ENCODE measurements at places on chromosomes 6 and 20.

GRCh38 chr20:58131551-58132142 lies 96.8 kb downstream of the ANKRD60 start:
- no peak for DNase-seq

GRCh38 chr6:22476811-22477390 lies 92.5 kb upstream of the HDGFL1 start:
- DNase-seq: no peak

GRCh38 chr6:136607932-136608772 lies 57.9 kb upstream of the MAP7 start:
- DNase-seq: peak; percentile 64

- DNase-seq: no peak
Measured at GRCh38 chr20:59633656-59634251, 29.4 kb downstream of the PHACTR3 start.

DNA sequence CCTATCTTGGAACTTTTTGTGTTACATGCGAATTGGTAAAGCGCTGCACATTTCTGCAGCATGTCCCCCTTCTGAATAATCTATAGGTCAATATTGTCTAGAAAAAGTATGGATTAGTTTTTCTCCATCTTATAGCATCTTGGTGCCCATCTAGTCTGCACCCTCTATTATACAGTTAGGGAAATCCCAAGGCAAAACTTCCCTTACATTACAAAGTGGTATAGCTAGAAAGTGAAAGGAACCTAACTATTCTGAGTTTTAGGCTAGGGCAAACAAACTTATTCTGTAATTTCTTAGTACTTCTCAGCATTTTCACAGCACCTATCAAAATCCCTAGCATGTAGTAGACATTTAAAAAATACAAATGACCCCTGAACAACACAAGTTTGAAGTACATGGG lies 133.5 kb upstream of the CCDC28A start:
- no peak for DNase-seq

- DNase-seq: no peak
Measured at GRCh38 chr20:9129756-9130155, 60.9 kb downstream of the PLCB4 start.

DNA sequence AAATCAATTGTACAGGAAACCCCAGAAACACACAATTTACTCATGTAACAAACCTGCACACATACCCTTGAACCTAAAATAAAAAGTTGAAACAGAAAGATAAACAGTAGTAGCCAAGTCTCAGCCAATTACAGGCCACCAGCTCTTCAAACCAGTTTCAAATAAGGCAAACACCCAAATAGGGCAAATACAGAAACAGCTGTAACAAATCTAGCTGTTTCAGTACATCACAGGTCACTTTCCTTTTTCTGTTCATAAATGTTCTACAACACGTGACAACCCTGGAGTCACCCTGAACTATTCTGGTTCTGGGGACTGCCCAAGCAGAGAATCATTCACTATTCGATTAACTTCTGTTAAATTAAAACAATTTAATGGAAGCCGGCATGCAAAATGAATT lies 329.0 kb downstream of the GJA1 start:
- DNase-seq: no peak

GRCh38 chr6:110653381-110653780 lies 161.9 kb downstream of the CDK19 start:
- DNase-seq: no peak
